ENCODE measurements at places on chromosomes 6 and 20.

DNA sequence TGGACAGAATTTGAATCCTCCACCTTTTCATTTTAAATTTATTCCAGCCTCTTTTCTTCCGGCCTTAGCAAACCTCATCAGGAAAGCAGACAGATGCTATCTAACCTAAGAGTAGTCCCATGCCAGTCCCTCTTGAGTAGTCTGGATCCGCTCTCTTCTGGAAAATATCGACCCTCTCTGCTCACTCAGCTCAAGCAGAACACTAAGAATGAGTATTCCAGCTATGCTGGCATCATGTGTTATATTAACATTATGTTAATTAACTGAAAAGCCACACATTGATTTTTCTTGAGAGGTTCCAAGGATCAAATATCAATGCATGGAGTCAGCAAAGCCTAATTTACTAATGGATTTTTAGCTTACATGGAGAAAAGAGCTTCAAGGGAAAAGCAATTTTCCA is 161.4 kb downstream of the ID4 start:
- no peak for DNase-seq

GRCh38 chr6:125746731-125747588 is 2.5 kb upstream of the HEY2 start:
- DNase-seq, result peak; percentile 77

GRCh38 chr6:1605004-1605892 is 4.5 kb upstream of the FOXC1 start:
- DNase-seq, result peak; percentile 16

- no peak for DNase-seq
These were observed 8.4 kb downstream of the MCM3 start for GRCh38 chr6:52276130-52276529.

- no peak for DNase-seq
These were observed 491.4 kb upstream of the RNF217 start for GRCh38 chr6:124470803-124471202.

Measured in tongue (tissue), 3 donors.